ENCODE measurements at places on chromosomes 11 and 22.

- no peak for DNase-seq
These were observed 12.3 kb upstream of the SCUBE2 start for GRCh38 chr11:9103542-9104276.

DNA sequence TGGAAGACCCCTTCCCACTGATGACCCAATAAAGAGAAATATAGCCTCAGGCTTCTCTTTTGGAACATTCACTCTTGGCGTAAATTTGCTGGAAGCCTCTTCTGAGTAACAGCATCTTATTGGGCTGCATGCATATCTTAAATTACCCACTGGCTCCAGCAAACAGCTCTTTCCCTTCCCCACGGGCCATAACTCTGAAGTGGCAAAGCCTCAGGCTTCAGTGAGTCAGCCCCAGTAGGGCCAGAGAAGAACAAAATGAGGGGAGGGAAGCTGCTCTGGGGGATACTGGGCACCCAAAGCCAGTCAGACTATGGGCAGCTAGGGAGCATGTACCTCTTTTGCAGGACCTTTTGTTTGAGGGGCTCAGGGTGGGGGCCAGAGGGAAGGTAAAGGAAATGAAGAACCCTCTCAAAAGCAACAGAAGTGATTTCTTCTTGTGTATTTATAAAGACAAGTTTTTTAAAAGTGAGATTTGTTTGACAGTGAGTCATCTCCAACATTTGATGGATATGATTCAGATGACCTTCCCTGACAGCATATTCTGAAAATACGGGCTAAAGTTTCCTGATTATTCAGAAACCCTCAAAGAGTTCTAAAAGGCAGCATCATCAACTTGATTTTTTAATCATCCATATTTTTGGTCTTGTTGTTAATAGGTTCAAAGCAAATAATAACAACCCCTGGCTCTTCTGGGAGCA, 203.4 kb downstream of the KIF18A start:
- no peak for DNase-seq

DNA sequence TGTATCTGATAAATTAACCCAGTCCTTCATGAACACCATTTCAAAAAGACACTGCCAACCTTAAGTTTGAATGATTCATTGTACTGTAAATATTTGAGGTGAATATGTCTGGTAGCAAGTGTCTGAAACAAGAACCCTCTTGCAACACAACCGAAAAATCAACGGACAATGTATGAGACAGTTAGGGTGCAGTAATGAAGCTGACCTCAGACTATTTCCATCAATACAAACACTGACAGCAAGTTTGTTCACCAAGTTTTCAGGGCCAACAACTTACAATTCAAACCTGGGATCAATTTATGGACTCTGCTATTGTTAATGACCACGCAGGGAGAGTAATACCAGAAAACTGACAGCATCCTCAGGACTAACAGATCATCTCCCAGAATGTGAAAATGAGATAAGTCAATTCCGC, 126.3 kb downstream of the CADM1 start:
- no peak for DNase-seq

- no peak for DNase-seq
These were observed 256.9 kb downstream of the SOX6 start for GRCh38 chr11:16099343-16099900.

GRCh38 chr11:47570651-47571356, 5.4 kb downstream of the PTPMT1 start:
- no peak for DNase-seq

DNA sequence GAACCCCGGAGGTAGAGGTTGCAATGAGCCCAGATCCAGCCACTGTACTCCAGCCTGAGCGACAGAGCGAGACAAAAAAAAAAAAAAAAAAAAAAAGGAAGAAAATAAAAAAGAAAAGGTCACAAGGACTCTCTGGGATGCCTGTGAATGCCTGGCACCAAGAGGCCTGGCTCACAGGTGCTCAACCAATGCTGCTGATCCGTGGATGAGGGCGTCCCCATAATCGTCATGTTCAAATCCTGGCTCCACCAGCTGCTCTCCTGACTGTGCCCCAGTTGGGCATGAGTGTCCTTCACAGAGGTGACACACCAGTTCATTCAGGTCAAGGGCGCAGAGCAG, 645 bp upstream of the GAS2L1 start:
- DNase-seq = no peak

DNA sequence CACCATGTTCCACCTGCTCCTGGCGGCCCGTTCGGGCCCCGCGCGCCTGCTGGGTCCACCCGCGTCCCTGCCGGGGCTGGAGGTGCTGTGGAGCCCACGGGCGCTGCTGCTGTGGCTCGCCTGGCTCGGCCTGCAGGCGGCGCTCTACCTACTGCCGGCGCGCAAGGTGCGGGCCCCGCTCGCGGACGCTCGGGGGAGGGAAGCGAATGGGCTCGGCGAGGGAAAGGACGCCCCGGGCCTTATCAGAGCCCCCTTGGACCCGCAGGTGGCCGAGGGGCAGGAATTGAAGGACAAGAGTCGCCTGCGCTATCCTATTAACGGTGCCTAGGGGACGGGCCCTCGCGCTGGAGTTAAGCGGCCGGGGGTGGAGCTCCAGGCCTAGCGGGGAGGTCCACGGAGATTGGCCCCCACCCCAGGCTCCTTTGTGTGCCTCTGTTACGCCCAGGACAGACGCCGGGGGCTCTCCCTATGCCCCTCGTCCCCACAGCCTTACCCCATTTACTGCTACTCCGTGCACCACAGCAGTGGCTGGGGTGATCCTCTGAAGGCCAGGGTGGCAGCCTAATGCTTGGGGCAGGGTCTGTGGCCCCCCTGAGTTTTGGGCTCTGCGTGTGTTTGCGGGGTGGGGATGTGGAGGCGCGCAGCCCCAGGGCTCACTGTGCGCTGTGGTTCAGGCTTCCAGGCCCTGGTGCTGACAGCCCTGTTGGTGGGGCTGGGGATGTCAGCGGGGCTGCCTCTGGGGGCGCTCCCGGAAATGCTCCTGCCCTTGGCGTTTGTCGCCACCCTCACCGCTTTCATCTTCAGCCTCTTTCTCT, 1.1 kb downstream of the TM7SF2 start:
- peak; percentile 65 for DNase-seq

DNA sequence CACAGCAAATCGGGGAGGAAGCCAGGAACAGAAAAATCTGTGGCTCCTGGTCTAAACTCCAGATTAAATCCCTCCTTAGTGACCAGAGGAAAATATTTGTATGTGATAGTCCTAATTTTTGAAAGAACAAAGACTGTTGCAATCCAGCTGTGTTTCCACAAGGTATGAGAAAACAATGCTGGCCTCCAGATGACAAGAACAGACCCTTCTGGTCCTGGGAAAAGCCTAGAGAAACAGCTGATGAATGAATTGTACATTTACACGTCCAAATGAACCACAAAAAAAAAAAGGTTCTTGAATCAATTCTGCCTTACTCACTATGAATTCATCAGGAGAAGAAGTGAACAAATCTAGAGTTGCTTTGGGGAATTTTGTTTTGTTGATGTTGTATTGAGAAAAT, 63.7 kb downstream of the ETS1 start:
- no peak for DNase-seq

DNA sequence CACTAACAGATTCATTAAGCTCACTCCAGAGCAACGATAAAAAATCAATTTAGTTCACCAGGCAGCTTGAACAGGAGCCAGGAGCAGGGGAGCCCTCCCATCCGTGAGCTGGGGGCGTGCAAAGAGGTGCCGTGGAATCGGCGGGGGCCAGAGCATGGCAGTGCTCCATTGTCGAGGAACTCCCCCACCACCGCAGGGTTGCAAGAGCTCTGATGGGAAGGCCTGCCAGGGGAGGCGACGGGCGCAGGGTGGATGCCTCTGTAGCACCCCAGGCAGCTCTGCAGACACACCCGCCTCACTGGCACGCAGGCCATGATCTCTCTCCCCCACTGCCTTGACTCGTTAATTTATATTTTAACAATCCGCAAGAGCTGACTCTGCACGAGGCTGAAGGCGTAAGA, 433.2 kb downstream of the MIAT start:
- no peak for DNase-seq

GRCh38 chr22:36884349-36885158, 23.7 kb downstream of the NCF4 start:
- DNase-seq = no peak

DNA sequence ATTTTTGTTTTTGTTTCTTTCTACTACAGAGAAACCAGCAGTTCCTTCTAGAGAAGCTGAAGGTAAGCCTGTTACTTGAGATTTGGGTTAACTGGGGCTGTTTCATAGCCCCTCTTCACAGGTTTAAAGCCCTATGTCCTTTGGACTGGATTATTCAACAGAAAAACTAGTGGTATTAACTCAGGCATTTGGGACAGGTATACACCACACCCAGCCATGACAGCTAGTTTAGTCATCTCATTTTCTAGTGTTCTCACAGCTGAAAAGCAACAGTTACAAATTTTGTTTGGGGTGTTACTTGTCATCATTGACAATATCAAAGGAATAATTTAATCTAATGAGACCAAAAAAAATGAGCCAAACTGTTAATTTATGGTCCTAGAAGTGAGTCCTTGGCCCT, 14.0 kb downstream of the LAYN start:
- no peak for DNase-seq

GRCh38 chr11:47248304-47248663, 330 bp downstream of the ACP2 start:
- DNase-seq = no peak

DNA sequence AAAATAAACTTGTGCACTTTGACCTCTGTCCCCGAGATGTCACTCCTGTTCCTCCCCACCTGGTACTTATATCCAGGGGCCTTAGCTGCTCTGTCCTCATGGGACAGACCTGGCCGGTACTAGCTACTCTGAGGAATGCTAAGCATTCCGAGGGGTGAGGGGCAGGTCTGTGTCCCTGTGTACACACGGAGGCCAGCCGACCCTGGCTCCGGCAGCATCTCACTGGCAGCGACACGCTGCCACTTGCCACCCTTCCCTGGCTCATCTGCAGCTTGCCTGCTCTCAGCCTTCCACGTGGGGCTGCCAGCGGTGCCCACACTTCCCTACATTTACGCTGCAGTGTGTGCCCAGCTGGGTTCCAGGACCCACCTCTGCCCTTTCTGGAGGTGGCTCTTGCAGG, 21.6 kb upstream of the TEF start:
- no peak for DNase-seq

- no peak for DNase-seq
These were observed 27.6 kb upstream of the APLP2 start for GRCh38 chr11:130042093-130042591.

GRCh38 chr11:67483831-67484665, 1.2 kb downstream of the AIP start:
- DNase-seq = no peak

GRCh38 chr22:46192210-46192993, 42.1 kb downstream of the PPARA start:
- DNase-seq = no peak

DNA sequence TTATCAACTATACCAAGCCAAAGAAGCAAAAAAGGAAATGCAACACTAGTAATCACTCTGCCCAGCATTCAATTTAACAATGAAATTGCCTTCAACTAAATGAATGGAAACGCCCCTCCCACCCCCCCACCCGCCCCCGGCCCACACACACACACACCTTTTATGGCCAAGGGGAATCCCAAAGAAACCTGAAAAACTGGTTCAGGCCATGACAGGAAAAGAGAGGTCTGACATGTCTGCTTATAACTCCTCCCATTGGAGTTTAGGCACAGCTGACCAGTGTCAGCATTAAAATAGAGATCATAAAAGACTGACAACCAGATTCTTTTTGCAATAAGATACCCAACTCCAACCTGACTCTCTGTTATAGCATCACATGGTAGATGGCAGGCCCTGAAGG, 42.6 kb downstream of the ACER3 start:
- DNase-seq = no peak

DNA sequence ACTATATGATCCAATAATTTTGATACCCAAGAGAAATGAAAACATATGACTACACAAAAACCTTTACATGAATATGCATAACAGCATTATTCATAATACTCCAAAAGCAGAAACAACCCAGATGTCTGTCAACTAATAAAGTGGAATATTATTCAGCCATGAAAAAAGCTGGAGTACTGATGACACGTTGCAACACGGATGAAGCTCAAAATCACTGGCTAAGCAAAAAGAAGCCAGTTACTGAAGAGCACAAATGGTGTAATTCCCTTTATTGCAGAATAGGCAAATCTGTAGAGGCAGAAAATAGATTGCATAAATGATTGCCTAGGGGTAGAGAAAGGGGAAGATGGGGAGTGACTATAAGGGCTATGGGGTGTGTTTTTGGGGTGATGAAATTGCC, 117.6 kb upstream of the FGF3 start:
- no peak for DNase-seq

- no peak for DNase-seq
These were observed 40.5 kb downstream of the OR10A6 start for GRCh38 chr11:7890417-7891172.

GRCh38 chr22:43413826-43414225, 2.0 kb downstream of the MPPED1 start:
- no peak for DNase-seq

DNA sequence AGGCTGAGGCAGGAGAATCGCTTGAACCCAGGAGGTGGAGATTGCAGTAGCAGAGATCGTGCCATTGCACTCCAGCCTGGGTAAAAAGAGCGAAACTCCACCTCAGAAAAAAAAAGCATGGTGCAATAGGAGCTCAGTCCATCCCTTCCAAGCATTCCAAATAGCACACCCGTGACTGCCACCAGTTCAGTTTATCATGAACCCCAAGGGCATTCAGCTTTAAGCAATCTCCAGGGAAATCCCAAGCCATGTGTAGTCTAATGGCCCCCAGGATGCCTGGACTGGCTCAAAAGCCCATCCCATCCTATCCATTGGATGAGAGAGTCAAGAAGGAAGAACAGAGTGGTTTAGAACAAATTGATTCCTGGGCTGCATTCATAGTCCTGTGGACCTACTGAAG, 16.2 kb downstream of the MICAL3 start:
- no peak for DNase-seq

DNA sequence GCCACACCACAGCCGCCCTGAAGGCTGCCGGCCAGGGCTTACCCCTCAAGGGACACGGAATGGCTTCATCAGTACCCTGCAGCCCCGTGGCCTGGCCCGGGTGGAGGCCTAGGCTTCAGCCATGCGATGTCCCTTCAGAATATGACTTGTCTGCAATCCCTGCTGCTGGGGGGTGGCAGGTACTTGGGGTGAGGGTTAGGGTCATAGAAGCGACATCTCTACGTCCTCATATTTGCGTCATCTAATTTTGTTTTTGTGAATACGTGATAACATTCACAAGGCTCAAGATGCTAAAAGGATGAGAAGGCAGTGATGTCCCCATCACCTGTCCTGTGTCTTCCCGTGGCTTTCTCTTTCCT, 6.4 kb downstream of the CCND1 start:
- DNase-seq = peak; percentile 45

- no peak for DNase-seq
These were observed 10.1 kb downstream of the SLC5A1 start for GRCh38 chr22:32052936-32053791.

DNA sequence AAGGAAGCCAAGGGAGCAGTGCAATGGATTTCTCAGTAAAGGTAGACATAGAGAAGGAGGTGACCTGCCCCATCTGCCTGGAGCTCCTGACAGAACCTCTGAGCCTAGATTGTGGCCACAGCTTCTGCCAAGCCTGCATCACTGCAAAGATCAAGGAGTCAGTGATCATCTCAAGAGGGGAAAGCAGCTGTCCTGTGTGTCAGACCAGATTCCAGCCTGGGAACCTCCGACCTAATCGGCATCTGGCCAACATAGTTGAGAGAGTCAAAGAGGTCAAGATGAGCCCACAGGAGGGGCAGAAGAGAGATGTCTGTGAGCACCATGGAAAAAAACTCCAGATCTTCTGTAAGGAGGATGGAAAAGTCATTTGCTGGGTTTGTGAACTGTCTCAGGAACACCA, 6.6 kb downstream of the TRIM22 start:
- DNase-seq = no peak

Data from BE2C (cell line).